ENCODE measurements at places on chromosomes 13 and 19. TPM values are rescaled to one million over a fixed set of nuclear protein-coding genes. Genes with fewer than 3 reads are reported as not detected.

SWSAP1 gene
- total RNA-seq: 0.38 TPM

FRY gene
- 2.5 TPM for total RNA-seq

CYP4F2 gene
- total RNA-seq: not detected

SBK3 gene
- total RNA-seq: 0.32 TPM

CEACAM7 gene
- not detected for total RNA-seq

FXYD1 gene
- not detected for total RNA-seq

ZNF534 gene
- total RNA-seq: not detected

GPR4 gene
- total RNA-seq: not detected

PTGER1 gene
- not detected for total RNA-seq

SYNE4 gene
- not detected for total RNA-seq

- no peak for DNase-seq
These were observed 21.5 kb downstream of the DIS3 start for GRCh38 chr13:72760189-72760588.

- no peak for DNase-seq
These were observed 23.5 kb downstream of the KCTD15 start for GRCh38 chr19:33819880-33820781.

DNA sequence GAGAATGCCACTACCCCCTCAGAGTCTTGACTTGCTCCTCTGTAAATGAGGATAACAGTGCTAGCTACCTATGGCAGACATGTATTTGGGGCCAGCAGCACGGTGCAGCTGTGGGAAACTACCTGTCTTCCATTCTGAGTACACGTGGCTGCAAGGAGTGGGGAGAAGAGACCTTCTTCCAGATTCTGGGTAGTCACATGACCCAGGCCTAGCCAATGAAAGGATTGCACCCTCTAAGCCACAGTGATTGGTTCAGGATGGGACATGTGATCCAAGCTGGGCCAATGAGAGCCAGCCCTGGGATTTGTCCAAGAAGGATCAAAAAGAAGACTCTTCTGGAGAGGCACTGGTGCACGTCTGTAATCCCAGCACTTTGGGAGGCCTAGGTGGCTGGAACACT lies 5.5 kb downstream of the ZNRF4 start:
- DNase-seq: no peak

DNA sequence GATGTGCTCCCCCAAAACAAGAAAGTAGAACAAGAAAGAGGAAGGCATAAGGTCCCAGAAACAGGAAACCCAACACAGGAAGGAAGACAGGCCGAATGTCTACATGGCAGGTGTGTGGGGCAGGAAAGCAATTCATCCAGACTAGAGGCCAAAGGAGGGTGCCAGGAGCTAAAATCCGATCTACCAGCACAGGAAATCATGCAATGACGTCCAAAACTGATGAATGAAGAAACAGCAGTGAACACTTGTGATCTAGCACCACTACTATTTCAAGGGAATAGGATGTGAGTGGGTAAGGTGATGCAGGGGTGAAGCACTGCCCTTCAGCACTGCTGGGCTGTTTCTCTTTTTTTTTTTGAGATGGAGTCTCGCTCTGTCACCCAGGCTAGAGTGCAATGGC lies 59.1 kb downstream of the DOCK9 start:
- peak; percentile 55 for DNase-seq

DNA sequence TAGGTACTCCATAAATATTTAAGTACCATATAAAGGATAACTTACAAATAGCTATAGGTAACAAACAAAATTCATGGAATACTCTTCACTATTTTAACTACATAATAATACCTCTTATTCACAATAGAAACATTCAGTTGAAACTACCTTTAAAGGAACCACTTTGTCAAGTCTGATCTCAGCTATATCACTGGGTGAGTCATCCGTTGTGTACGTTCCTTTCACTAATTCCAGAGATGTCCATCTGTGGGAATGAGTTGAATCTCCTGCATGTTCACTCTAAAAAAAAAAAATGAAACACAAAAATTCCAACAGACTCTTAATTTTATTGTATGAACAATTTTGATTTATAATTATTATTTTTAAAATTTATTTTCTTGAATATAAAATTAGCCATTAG lies 149.4 kb upstream of the FBXL3 start:
- DNase-seq: no peak

- peak; percentile 78 for DNase-seq
These were observed 423 bp downstream of the LSM14A start for GRCh38 chr19:34172661-34173192.

DNA sequence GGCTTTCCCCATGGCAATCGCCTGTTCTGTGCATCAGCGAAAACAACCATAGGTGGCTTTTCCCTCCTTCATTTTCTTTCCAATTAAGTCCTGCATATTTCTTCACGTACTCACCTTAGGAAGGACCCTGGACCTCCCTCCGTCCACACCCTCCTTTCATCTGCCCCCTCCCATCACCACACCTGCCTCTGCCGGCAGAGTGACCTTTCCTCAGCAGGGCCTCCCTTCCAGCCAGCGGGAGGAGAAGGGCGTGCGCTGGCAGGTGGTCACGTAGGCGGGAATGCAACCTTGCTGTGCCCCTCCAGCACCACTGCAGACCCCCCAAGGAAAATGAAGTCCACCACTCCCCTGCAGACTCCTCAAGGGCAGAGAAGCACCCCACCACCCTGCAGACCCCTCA lies 61.1 kb downstream of the GSX1 start:
- no peak for DNase-seq

DNA sequence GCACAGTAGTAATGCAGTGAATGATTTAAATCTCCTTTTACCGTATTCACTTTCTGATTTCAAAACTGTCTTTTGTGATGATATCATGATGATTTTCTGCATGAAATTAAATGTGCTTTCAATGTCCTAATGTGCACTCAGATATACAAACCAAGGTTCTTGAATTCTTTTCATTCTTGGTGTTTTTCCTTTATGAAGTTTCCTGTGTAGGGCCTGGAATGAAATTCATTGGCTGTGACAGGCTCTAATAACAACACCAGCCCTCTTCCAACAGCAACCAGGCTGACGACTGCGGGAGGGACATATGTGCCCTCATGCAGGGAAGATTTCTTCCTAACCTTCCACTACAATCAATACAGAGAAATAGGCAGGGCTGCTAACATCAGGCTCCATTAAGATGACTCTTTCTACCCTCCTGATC lies 1052.0 kb downstream of the DIAPH3 start:
- peak; percentile 77 for DNase-seq

GRCh38 chr19:33000510-33000909 lies 28.5 kb downstream of the FAAP24 start:
- no peak for DNase-seq

DNA sequence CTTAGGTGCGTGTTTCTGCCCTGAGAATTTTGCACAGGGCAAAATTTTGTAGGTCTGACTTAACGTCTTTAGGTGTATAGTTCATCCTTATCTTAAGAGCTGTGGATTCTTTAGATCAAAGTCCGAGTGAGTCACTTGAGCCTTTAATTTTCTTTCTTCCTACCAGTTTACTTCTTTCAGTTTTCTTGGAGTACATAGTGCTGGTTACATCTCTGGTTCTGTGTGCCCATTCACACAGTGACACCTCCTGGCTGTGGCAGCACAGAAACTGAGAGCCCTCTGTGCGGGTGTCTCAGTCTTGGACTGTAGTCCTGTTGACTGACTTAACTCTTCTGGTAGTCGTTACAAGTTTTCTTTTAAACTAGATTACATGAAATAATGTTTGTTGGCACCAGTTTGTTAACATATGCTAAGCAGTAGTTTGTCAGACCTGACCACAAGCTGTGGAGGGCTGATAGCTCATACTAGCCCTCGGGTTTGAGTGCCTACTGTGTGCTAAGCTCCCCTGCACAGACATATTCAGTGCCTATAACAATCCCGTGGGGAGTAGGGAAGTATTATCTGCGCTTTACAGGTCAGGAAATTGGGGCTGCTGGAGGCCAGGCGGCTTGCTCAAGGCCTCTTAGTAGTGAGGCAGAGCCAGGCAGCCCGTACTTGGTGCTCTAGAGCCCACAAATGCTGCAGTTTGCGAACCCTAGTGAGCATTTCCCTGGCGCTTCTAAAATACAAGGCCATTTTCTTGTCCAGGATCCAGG lies 1.6 kb downstream of the GATAD2A start:
- peak; percentile 58 for DNase-seq

- DNase-seq: peak; percentile 47
These were observed 37.6 kb upstream of the C1QTNF9 start for GRCh38 chr13:24271601-24272451.

DNA sequence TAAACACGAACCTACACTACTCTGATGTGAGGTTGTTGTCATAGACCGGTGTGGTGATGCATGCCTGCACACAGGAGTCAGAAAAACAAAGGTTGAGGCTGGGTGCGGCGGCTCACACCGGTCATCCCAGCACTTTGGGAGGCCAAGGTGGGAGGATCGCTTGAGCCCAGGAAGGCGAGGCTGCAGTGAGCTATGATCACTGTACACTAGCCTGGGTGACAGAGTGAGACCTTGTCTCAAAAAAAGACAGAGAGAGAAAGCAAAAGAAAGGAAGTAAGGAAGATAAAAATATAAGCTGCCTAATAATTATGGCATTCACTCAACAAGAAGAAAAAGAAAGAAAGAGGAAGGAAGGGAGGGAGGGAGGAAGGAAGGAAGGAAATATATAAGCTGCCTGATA lies 9.3 kb downstream of the GP6 start:
- DNase-seq: no peak

DNA sequence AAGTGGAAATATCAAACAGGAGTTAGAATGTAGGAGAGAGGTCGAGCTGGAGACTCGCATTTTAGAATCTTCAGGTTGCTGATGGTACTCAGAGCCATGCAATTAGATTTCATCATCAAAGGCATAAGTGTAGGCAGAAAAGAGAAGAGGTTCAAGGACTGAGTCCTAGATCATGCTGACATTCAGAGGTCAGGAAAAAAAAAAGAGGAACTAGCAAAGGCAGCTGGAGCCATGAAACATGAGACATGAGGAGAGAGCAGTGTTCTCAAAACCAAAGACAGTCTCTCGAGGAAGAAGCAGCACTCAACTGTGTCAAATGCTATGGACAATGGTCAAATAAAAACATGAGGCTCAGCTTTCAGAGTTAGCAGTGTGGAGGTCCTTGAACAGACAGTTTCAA lies 12.4 kb upstream of the TPP2 start:
- DNase-seq: no peak

DNA sequence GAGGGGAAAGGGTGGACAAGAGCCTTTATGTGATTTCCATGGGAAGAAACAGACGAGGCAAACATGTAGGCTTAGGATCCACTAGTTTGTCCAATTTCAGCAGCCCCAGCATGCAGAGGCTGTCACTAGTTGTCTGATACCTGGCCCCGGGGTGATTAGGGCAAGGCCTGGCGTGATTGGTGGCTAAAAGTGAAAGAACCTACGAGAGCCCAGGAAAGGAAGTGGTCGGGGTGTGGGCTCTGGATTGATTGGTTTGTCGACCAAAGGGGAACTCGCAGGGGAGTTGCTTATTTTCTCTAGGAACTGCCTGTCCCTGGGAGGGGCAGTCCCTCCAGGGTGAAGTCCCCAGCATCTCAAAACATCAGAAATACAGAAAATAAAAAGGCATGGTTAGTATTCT lies 64.2 kb upstream of the UQCRFS1 start:
- no peak for DNase-seq

DNA sequence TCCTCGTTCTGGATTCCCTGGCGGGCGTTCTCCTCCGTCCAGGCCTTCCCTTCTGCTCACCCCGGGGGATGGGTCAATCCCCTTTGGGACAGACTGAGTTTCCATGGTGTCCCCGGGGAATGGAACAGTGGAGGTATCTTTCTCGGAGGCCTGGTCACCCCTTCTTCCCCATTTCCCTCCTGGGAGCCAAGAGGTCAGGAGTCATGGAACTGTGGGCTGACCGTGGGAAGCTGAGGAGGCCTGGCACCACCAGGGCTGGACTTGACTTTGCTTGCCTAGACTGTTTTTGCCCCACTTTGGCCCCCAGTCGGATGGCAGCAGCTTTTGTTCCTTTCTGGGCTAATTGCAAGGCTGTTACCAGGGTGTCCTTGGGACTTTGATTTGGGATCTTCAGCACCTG lies 2.0 kb downstream of the NACC1 start:
- no peak for DNase-seq

GRCh38 chr13:50393628-50394027 lies 378.4 kb downstream of the KCNRG start:
- DNase-seq: no peak

- DNase-seq: peak; percentile 97
These were observed at the start of gene SNAPC2 for GRCh38 chr19:7919610-7920518. TSS of gene SNAPC2 (plus strand) at chr19:7920338. CDS start at chr19:7920367, 29 bp downstream.

GRCh38 chr13:63117710-63118109 lies 1702.1 kb upstream of the PCDH20 start:
- DNase-seq: no peak

GRCh38 chr19:572743-573518 lies 535 bp downstream of the BSG start:
- DNase-seq: no peak

DNA sequence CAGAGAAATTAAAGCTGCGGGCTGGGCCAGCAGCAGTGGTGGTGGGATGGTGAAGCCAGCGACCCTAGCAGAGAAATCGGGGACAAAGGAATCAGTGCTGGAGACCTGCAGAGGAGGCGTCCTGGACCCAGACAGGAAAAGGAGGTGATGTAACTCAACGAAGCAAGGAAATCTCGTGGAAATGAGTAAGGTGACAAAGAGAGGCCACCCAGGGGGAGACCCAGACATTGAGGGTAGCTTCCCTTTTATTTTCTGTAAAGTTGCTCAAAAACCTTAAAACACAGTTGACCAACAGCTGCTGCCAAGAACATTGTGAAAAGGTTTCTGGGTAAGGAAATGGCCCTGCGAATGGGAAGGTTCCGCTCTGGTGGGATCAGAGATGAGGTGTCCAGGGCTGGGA lies 13.3 kb upstream of the RETN start:
- DNase-seq: no peak

- no peak for DNase-seq
These were observed 1670.2 kb upstream of the PCDH20 start for GRCh38 chr13:63085851-63086250.

DNA sequence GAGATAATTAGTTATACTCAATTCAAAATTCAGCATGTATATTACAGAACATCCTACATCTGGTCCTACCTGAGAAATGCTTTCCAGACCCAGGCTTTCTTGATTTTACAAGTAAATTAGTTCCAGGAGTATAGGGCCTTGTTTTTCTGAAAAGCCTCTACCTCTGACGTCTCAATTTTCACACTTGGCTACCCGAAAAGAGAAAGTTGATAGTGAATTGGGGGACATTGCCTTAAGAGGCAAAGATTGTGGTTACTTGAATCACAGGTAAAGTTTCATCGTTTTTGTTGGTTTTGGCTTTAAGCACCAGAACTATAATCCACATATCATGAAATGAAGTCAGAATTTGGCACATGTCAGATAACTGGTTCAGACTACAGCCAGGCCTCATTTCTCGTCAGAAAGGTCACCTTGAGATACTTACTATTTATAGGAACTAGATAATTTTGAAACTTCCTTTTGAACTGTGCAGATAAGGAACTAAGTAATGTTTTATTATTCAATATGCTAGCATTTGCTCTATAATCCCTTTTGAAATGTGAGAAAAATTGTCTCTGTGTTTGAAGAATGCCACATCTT lies 30.8 kb downstream of the FAM124A start:
- DNase-seq: no peak

- no peak for DNase-seq
These were observed 47.4 kb downstream of the NDFIP2 start for GRCh38 chr13:79528356-79528755.
